ENCODE measurements at places on chromosomes 12 and 14.

- peak; percentile 41 for DNase-seq
Observed at GRCh38 chr12:1435456-1435855, 158.9 kb downstream of the FBXL14 start.

GRCh38 chr12:30002677-30003076, 218.9 kb upstream of the TMTC1 start:
- DNase-seq, result no peak

DNA sequence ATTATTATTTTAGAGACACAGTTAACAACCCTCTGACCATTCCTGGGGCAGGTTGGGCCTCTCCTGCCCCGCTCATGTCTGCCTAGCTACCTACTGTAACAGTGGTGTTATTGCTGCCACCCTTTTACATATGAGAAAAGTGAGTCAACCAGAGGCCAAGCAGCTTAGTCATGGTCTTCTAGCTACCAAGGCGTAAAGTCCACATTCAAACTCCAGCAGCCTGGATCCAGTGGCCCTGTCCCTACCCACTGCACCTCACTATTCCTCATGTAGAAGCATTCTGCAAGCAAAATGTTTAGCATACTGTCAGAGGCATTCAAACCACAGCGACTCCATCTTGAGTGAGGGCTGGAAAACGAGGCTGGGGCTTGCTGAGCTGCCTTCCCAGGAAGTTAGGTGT, 95.8 kb downstream of the SLC15A4 start:
- DNase-seq, result no peak

DNA sequence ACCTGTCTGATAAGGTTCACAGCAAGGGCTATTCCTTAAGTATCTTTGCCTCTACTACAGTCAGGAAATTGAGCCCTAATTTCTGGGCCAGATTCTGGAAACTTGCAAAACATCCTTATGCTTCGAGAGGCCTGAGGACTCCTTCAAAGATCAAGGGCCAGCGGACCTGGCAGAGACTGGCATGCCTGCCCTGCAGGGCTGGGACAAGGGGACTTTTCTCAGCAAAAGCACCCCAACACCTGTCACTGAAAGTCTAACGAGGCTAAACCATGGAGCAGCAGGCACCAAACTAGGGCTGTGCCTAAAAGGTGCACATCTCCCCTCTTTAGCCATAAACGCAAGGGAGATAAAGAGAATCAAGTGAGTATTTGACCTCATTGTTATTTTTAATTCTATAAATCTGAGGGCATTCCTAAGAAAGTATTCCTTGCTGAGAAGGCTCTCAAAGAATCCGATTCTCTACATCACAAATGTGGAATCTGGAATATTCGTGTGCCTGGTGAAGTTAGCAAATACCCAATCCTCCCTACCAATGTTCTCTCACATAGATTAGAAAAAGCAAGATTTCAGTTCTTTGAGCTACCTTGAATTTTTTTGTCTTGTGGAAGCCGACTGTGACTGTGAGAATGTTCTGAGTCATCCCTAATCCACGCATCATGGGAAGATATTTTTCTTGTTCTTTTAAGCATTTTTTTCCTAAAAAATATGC, 328.2 kb upstream of the NOVA1 start:
- no peak for DNase-seq

GRCh38 chr14:36848213-36848612, 186.6 kb downstream of the PAX9 start:
- no peak for DNase-seq

DNA sequence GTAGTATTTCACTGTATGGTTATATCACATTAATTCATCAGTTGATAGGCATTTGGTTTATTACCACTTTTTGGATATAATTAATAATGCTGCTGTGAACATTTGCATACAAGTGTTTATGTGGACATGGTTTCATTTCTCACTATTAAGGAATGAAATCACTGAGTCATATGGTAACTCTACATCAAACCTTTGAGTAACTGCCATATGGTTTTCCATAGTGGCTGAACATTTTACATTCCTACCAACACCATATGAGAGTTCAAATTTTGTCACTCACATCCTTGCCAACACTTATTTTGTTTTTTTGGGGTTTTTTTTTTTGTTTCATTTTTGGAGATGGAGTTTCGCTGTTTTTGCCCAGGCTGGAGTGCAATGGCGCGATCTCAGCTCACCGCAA, 30.2 kb upstream of the EAPP start:
- DNase-seq, result no peak

DNA sequence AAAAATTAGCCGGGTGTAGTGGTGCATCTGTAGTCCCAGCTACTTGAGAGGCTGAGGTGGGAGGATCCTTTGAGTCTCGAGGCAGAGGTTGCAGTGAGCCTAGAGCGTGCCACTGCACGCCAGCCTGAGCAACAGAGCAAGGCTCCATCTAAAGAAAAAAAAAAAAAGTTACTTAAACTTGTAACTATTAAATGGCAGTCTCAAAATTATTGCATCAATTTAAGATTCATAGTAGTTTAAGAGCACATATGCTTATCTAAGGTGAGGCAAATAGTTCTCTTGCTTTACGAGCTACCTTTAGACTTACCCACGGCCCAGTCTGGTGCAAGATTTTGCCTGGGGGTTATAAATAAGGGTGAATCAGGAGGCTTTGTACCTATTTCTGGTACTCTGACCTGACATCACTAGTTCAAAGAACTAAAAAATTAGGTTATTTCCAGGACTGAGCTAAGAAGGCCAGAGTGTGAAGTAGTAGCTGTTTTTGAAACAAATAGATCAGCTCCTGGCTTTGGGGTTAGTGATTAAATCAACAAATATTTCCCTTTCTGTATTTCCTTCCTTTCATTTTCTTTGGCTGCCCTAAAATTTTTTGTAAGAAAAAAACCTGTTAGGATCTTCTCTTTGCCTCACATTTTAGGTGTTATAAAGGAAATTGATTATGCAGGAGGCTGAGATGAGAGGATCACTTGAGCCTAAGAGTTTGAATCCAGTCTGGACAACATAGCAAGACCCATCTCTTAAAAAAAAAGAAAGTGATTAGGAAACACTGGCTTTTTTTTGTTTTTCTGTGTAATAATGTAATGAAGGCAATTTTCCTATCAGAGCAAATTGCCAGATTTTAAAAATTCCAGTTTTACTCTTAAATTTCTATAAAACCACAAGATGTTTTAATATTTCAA, 3.6 kb downstream of the MGAT2 start:
- DNase-seq, result peak; percentile 19

- no peak for DNase-seq
Observed at GRCh38 chr14:44912041-44912869, 49.5 kb downstream of the KLHL28 start.

GRCh38 chr12:89514751-89515150, 9.8 kb downstream of the GALNT4 start:
- DNase-seq, result no peak

- peak; percentile 46 for DNase-seq
Observed at GRCh38 chr12:57085999-57086492, 2.9 kb upstream of the NAB2 start.

- no peak for DNase-seq
Observed at GRCh38 chr12:1502379-1502720, 92.0 kb downstream of the FBXL14 start.

DNA sequence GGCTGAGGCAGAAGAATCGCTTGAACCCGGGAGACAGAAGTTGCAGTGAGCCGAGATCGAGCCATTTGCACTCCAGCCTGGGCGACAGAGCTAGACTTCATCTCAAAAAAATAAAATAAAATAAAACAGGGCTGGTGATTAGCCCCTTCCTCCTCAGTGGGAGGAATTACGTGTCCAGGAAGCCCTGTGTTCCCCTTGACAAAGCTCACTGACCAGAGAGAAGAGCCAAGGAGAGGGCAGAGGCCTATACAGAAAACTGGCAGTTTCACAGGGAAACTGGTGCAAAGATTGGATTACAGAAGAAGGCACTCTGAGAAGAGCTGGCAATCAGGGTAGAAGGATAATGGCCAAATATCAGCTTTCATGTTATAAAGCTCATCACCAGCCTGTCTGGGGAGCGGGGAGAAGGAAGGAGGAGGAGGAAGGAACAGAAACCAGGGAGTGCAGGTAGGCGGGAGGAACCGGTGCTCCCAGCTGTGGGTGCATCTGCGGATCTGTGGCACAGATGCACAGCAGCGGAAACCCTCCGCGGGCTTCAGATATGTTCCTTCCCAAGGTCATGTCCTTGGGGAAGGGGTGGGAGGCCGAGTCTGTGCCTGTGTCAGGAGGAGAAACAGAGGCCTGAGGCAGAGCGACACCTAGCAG, 6.7 kb downstream of the RAB15 start:
- DNase-seq, result no peak

GRCh38 chr12:93144109-93144508, 215.0 kb upstream of the EEA1 start:
- no peak for DNase-seq

DNA sequence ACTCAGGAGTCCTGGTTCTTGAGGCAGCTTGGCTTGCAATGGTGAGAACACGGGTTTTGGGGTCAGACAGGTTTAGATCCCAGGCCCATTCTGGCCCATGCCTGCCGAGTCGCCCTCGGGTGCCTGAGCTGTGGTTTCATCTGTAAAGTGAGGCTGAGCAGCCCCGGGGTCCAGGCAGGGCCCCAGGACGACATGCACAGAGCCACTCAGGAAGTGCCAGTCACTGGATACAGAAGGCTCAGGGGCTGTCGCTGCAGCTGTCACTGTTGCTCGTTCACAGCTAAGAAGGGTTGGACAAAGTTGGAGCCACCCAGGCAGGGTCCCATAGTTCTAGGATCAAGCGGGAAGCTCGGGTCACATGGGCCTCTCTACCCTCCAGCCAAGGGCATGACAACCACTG, 403.1 kb downstream of the BCL11B start:
- no peak for DNase-seq

- no peak for DNase-seq
Observed at GRCh38 chr14:39876916-39877315, 444.7 kb upstream of the FBXO33 start.

GRCh38 chr12:38921025-38921677, 15.8 kb upstream of the CPNE8 start:
- peak; percentile 56 for DNase-seq

DNA sequence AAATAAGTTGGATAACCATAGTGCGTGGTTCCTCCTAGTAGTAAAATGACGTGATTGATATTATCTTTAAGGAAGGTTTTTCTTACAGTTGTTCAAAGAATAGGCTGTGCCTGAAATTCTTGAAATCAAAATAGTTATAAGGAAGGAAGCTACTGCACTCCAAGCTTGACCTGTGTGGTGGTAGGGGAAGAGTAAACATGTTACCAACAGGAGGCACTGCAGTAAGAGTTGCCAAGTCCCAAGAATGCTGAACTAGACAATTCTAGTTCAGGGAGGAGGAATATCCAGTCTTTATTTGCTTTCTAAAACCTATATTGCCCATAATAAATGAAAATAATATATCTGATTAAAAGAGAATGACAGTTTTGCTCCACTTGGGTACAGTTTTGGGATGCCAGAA, 764.5 kb downstream of the TMTC2 start:
- DNase-seq, result no peak

DNA sequence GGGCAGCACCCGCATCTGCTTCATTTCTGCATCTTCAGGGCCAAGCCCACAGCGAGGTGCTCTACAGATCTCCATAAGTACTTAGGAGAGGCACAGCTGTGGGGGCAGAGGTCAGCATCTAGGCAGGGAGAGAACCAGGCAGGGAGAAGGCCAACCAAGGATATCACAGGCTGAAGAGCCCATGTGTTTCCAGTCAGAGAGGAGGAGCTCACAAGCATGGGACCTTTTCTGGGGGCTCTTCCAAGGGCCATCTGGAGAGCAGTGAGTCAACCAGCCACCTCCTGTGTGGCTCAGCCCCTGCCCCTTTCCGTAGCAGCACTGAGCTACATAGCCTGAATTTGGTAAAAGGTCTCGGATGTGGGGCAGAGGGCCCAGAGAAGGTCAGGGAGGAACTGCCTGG, 78.5 kb downstream of the ARL6IP4 start:
- DNase-seq, result no peak

All from transverse colon (tissue), 4 donors.